NCI-H1105 (cell line): ENCODE measurements at places on chromosomes 2 and 18.

- no peak for DNase-seq
These were observed 266.9 kb downstream of the TNS1 start for GRCh38 chr2:217735899-217736298.

GRCh38 chr18:24426073-24426397, 435 bp upstream of the IMPACT start:
- DNase-seq = no peak

DNA sequence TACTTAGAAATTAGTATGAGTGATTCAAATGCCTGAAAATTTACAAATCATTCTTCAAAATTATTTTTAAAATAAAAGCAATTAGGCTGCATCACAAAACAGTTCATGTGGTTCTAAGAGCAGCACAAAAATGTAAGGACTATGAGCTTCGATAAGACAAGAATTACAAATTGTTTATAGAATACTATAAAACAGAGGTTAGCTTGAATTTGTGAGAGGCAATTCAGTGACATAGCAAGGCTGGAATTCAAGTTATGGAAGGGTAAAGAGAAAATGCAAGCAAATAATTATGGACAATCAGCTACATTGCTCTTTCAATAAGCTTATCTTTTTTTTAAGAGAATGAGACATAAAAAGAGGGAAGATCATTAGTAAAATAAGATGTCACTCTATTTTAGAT, 7.1 kb upstream of the XIRP2 start:
- no peak for DNase-seq

GRCh38 chr2:189168856-189169499, 10.6 kb downstream of the COL5A2 start:
- DNase-seq = no peak

GRCh38 chr18:79356435-79356834, 39.3 kb upstream of the NFATC1 start:
- no peak for DNase-seq

GRCh38 chr2:15517793-15518192, 43.3 kb downstream of the NBAS start:
- DNase-seq = no peak

DNA sequence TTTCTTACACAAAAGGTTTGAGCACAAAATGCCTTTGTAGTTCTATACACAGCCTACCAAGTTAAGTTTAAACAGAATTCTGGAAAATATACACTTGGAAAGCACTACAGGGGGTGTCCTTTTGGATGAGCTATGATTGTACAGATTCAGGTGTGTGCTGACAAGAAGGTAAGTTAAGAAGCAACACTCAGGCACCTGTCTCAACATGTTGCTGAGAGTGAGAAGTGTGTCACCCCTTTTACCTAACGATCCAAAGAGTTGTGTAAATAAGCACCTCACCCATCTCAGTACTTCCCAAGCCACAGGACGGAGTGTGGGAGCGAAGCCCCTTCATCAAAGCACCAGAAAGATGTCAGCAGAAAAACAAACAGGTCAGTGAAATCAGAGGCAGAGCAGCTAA, 109.5 kb upstream of the DAPL1 start:
- DNase-seq = no peak

DNA sequence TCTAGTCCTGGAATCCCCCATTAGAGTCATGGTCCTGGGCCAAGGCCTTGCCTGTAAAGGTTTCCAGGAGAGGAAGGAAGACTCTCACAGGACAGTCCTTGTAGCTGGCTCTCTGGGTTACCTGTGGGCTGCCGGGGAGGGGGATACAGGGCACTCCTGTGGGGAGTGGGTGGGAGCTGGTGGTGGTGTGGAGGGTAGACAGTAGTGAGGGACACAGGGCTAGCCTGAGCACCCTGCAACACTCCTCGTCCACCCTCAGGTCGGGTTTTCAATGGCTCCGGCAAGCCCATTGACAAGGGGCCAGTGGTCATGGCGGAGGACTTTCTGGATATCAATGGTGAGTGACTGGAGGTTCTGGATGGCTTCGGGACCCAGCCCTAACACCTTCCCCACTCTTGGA, 19.7 kb upstream of the ANKRD53 start:
- DNase-seq = no peak
